ENCODE measurements at places on chromosomes 2 and 18.

GRCh38 chr2:101788995-101789970, 91.8 kb downstream of the MAP4K4 start:
- no peak for DNase-seq

GRCh38 chr2:32424739-32425138, 67.9 kb downstream of the BIRC6 start:
- no peak for DNase-seq

DNA sequence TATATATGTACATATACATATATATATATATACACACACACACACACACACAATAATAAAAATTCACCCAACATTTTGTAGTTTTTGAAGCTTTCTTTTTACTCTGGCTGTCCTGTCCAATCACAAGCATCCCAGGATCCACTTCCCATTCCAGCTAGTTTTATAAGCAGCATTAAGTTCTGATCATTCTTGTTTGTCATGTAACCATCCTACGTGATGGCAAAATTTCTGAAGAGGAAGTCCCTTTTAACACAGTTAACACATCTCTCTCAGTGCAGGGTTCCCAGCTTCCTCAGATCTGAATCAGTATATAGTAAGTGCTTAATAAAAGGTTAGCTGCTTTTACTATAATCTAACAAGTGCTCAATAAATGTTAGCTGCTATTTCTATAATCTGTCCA, 26.4 kb downstream of the MYOM1 start:
- no peak for DNase-seq

GRCh38 chr2:160615706-160616105, 122.1 kb upstream of the RBMS1 start:
- no peak for DNase-seq

GRCh38 chr2:75311993-75312392, 112.7 kb upstream of the TACR1 start:
- no peak for DNase-seq

GRCh38 chr2:96866149-96866548, 3.7 kb downstream of the SEMA4C start:
- no peak for DNase-seq

DNA sequence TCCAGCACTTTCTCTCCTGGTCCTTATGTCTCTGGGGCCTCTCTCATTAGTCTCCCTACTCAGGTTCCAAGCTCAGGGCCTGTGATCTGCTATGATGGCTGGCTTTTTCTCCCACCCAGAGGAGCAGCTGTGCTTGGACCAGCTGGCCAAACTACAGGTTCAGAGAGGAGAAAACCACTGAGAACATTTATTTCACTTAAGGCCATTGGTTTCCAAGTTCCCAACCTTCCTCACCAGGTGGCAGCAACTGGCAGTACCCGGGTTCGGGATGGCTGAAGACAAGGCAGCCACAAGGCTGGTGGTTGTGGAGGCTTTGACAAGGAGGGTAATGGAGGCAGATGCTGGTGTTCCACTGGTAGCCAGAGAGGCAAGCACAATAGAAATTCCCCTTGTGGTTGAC, 29.9 kb upstream of the SELENOI start:
- no peak for DNase-seq

GRCh38 chr2:20934236-20934635, 109.6 kb downstream of the APOB start:
- DNase-seq = no peak

DNA sequence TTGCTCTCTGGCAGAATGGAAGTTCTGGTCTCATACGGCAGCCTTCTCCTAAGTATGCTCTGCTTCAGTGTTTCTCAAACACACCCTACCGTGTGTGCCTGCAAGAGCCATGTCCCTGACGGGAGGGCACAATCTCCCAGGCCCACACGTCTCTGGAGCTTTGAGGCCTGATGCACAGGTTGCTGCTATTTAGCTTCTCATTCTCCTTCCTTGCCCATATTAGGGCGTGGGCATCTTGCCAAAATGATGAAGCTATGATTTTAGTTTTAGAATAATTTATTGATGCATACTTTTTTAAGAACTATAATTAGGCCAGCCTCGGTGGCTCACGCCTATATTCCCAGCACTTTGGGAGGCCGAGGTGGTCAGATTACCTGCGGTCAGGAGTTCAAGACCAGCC, 107.9 kb downstream of the RNF144A start:
- no peak for DNase-seq

All from stimulated activated CD8-positive, alpha-beta memory T cell treated with anti-CD3 and anti-CD28 coated beads, Interleukin-4, amount 100 ng/mL, for 4 hours (primary cell).